ENCODE measurements at places on chromosomes 16 and 17.

- DNase-seq = no peak
Observed at GRCh38 chr17:13352747-13353415, 248.8 kb downstream of the HS3ST3A1 start.

DNA sequence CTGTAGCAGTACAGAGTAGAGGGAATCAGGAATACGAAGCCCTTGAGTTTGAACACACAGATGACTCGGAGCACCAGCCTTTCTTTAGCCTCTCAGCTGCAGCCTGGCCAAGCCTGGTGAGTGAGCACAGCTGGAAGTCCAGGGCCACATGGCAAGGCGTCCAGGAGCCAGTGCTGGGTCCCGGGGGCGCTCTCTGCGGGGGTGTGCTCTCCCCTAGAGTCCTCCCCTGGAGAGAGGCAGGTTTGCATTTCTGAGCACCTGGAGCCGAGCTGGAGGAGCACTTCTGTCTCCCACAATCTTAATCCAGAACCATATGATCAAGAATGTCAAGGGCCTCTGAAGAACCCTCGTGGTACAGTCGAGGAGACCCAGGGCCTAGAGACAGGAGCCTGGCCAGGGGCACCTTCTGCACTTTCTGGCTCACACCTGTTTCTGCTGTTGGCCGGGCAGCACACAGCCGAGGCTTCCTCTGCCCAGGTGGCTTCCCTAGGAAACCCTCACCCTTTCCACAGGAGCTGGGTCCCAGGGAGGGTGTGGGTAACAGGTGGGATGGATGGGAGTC is 78.3 kb downstream of the PLD6 start:
- DNase-seq = no peak

DNA sequence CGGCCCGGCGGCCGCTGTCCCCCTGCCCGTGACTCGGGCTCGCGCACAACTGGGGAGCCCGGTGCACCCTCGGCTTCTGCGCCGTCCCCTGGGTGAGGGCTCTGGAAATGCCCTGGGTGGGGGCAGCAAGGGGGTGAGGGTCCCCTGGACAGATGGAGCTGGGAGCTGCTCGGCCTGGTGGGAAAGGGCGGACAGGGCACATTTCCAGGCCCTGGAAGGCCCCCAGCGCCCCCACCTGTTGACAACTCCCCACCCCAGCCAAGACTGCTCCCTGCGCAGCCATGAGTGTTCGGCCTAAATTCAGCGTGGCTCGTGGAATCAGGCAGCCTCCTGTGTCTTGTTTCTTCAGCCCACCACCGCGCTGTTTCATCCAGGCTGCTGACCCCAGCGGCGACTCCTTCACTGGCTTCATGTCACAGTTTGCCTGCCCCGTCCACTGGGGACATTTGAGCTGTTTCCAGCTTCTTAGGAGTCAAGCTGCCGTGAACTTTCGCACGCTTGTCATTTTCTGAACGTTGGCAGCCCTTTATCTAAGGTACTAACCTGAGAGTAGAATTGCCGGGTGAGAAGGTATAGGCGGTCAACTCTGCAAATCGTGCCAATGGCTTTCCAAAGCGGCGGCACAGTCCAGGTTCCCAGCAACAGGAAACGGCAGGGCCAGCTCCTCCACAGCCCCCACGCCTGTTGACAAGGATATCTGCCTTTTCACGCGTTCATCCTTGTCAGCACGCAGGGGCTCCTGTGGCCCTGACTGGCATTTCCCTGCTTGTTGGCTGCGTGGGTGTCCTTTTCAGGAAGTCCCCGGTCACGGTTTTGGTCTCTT is 895 bp downstream of the UTS2R start:
- DNase-seq = no peak

- DNase-seq = no peak
Observed at GRCh38 chr17:66076546-66077190, 115.3 kb downstream of the CEP112 start.

DNA sequence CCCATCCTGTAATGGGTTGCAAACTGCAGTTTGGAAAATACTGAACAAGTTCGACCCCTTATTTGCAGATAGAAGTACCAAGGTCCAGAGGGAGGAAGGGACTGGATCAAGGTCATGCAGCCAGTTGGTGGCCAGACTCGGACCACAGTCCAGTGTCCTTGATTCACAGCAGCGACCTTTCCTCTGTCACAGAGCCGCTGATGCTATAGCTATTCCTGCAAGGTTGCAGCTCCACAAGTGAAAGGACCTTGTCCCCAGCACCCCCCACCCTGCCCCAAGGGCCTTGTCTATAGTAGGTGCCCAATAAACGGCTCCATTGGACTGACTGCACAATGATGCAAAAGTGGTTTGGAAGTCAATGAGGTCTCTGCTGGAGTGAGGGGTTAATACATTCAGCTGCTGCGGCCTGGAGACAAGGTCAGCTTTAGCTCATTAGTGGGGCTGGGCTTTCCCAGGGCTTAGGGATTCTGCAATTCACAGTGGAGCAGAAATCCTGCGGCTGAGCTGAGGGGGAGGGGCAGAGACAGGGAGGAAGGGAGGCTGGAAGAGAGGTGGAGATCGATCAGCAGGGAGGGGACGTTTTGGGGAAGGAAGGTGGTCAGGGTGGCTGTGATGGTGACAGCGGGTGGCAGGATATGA is 13.4 kb upstream of the CRHR1 start:
- no peak for DNase-seq

- no peak for DNase-seq
Observed at GRCh38 chr17:48615047-48615962, at the start of gene HOXB8. Gene HOXB8, minus strand, starts transcription at chr17:48615292. Its CDS starts 588 bp downstream, at chr17:48614704.

GRCh38 chr16:49200223-49200820 is 81.3 kb downstream of the CBLN1 start:
- DNase-seq = no peak

GRCh38 chr16:51896013-51896412 is 650.9 kb downstream of the TOX3 start:
- no peak for DNase-seq
